ENCODE measurements at places on chromosomes 16 and 17. TPM values are rescaled to one million over a fixed set of nuclear protein-coding genes. Genes with fewer than 3 reads are reported as not detected.

The PDIA2 gene
- not detected for total RNA-seq

The AATK gene
- total RNA-seq: 13.7 TPM

The LITAFD gene
- total RNA-seq: 1.1 TPM

The OR2C1 gene
- not detected for total RNA-seq

The CACNA1H gene
- total RNA-seq: 1.5 TPM

The ZFPM1 gene
- 71.0 TPM for total RNA-seq

The CDRT15 gene
- total RNA-seq: not detected

The CDH16 gene
- total RNA-seq: not detected

GRCh38 chr16:88596483-88596882 lies 26.3 kb downstream of the ZC3H18 start:
- peaks cover 41% of the 10 kb centered on the region for H3K36me3 ChIP-seq
- no peaks in the 10 kb centered on the region for H3K27me3 ChIP-seq
- H3K4me3 ChIP-seq: no peak overlapping the region
- H3K27ac ChIP-seq: no peak overlapping the region
- H3K4me1 ChIP-seq: peaks cover 3% of the 10 kb centered on the region
- DNase-seq: no peak

GRCh38 chr16:46857368-46857945 lies 26.5 kb upstream of the C16orf87 start:
- no peaks in the 10 kb centered on the region for H3K36me3 ChIP-seq
- no peak for DNase-seq
- no peaks in the 10 kb centered on the region for H3K4me1 ChIP-seq
- H3K27ac ChIP-seq: no peak overlapping the region
- H3K27me3 ChIP-seq: no peaks in the 10 kb centered on the region

- H3K27me3 ChIP-seq: no peaks in the 10 kb centered on the region
- H3K36me3 ChIP-seq: peaks cover 77% of the 10 kb centered on the region
- peaks cover 13% of the 10 kb centered on the region for H3K4me1 ChIP-seq
- H3K4me3 ChIP-seq: no peak overlapping the region
- DNase-seq: no peak
Observed at GRCh38 chr17:75817571-75817970, 26.6 kb downstream of the UNC13D start.

DNA sequence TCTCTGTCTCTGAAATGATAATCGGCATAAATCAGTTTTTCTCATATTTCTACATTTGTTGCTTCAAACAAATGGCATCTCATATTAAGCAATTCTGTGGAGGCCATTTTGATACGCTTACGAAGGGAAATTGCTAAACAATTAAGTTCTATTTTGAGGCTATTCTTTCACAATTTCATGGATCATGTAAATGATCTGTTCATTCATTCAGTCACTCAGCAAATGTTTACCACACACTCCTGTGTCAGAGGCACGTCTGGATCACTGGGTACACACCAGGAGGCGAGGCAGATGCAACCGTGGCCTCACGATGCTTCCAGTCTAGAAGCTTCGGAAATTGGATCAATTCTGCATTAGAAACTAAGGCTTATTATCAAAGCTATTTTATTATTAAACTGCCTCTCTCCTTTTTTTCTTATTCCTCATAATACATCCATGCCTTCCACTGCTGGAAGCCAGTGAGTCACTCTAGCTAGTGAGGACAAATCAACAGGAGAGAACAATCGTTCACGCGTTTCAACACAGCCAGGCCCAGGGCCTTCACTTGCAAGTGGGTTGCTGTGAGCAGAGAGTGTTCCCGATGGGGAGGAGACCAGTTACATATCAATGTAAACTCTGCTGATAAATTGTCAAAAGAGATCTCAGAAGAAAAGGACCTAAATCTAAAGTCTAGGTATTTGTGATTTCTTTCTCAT lies 11.3 kb upstream of the SLC39A11 start:
- DNase-seq: no peak
- H3K4me3 ChIP-seq: no peak overlapping the region
- peaks cover 5% of the 10 kb centered on the region for H3K4me1 ChIP-seq
- H3K27ac ChIP-seq: no peak overlapping the region
- no peaks in the 10 kb centered on the region for H3K27me3 ChIP-seq
- no peaks in the 10 kb centered on the region for H3K36me3 ChIP-seq

DNA sequence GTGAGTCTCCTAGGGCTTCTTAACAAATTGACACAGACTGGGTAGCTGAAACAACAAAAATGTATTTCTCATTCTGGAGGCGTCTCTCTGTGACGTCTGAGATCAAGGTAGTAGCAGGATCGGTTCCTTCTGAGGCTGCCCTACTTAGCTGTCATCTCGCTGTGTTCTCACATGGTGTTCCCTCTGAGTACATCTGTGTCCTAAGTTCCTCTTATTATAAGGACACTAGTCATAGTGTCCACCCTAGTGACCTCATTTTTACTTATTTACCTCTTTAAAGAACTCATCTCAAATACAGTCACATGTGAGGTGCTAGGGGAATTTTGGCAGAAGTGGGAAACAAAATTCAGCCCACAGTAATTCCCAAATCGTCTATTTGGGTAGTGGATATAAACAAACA lies 529.1 kb downstream of the NPIPA7 start:
- H3K27ac ChIP-seq: no peak overlapping the region
- H3K4me1 ChIP-seq: no peaks in the 10 kb centered on the region
- H3K36me3 ChIP-seq: no peaks in the 10 kb centered on the region
- DNase-seq: no peak

DNA sequence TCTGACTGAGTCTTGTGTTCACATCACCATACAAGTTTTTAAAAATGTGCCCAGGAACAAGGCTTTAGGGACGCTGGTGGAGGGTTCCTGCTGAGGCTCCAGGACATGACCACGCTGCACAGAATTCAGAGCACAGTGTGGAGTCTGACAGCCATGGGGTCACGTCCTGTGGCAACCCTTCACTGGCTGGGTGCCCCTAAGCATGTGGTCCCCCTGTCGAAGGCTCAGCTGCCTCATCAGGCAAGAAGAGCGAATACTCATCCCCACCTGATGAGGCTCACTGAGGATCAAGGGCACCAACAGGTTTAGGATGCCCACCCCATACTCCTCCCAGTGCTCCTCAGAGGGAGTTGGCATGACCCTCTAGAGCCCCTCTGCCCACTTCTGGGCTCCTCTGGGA lies 5.9 kb downstream of the PNMT start:
- H3K36me3 ChIP-seq: no peaks in the 10 kb centered on the region
- peaks cover 50% of the 10 kb centered on the region for H3K4me1 ChIP-seq
- no peak for DNase-seq
- H3K27me3 ChIP-seq: peaks cover 3% of the 10 kb centered on the region

GRCh38 chr17:8629371-8630226 lies 926 bp downstream of the MYH10 start:
- no peak for DNase-seq
- H3K36me3 ChIP-seq: no peaks in the 10 kb centered on the region
- peaks cover 36% of the 10 kb centered on the region for H3K27me3 ChIP-seq

DNA sequence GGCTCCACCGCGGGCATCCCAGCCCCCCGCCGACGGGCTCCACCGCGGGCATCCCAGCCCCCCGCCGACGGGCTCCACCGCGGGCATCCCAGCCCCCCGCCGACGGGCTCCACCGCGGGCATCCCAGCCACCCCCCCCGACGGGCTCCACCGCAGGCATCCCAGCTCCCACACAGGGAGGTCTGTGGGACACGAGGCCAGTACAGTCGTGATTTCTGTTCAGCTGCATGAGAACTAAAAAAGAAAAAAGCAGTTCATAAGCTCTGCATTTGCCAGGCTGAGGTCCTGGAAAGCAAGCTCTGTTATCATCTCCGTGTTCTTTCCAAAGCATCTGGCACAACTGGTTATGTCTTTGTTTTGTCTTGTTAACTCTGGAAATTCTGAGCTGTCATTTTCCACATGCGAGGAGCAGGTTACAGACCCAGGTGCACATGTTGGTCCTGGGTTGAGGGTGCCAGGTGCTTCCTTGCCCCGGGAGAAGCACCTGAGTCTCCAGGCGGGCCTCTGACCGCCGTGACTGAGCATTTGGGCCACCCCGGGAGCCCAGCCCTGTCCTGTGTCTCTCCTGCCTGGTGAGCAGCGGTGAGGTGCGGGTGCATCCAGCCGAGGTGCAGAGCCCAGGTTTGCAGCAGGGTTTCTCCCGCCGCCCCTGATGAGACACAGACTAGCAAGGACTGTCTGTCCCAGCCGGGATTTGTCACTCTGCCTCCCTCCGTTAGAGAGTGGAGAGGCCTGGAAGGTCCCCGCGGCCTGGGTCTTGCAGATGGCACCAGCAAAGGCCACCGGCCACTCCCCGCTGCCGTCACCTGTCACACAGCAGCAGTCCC lies 9.9 kb upstream of the WFIKKN1 start:
- no peak overlapping the region for H3K4me3 ChIP-seq
- H3K27me3 ChIP-seq: no peaks in the 10 kb centered on the region
- H3K27ac ChIP-seq: no peak overlapping the region
- no peaks in the 10 kb centered on the region for H3K4me1 ChIP-seq

- no peak overlapping the region for H3K27ac ChIP-seq
- H3K4me1 ChIP-seq: peaks cover 27% of the 10 kb centered on the region
- no peak overlapping the region for H3K4me3 ChIP-seq
- H3K27me3 ChIP-seq: no peaks in the 10 kb centered on the region
Observed at GRCh38 chr17:77210946-77211541, 70.3 kb downstream of the SEC14L1 start.

GRCh38 chr17:36127199-36127893 lies 23.7 kb downstream of the CCL4 start:
- no peak overlapping the region for H3K27ac ChIP-seq
- H3K36me3 ChIP-seq: no peaks in the 10 kb centered on the region
- no peak for DNase-seq
- H3K4me3 ChIP-seq: no peak overlapping the region
- H3K27me3 ChIP-seq: no peaks in the 10 kb centered on the region

GRCh38 chr16:31460582-31461002 lies 1.3 kb downstream of the ARMC5 start:
- H3K27ac ChIP-seq: no peak overlapping the region
- peaks cover 45% of the 10 kb centered on the region for H3K4me1 ChIP-seq
- H3K4me3 ChIP-seq: no peak overlapping the region
- DNase-seq: peak; percentile 73

DNA sequence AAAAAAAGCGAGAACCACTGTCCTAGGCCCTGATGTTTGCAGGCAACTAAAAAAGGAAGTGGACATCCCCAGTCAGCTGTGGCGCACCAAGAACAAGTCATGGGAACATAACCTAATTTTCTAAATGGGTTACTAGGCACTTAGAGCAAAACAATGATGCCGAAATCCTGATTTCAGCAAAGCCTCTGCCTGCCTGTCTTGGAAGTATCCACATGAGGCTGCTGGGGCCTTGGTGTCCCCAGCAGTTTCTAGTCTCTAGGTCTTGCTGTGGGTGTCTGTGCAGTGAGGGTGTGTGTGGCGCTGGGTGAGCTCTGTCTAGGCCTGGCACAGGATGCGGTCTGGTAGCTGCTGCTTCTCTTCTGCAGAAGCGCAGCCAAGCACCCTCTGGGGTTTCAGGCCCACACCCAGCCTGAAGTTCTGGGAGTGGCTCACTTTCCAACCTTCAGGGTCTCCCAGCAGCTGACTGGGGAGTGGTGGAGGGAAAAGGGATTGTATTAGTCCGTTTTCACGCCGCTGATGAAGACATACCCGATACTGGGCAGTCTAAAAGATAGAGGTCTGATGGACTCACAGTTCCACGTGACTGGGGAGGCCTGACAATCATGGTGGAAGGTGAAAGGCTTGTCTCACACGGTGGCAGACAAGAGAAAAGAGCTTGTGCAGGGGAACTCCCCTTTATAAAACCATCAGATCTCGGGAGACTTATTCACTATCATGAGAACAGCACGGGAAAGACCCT lies 21.1 kb downstream of the STH start:
- peak; percentile 86 for DNase-seq
- peaks cover 2% of the 10 kb centered on the region for H3K36me3 ChIP-seq

DNA sequence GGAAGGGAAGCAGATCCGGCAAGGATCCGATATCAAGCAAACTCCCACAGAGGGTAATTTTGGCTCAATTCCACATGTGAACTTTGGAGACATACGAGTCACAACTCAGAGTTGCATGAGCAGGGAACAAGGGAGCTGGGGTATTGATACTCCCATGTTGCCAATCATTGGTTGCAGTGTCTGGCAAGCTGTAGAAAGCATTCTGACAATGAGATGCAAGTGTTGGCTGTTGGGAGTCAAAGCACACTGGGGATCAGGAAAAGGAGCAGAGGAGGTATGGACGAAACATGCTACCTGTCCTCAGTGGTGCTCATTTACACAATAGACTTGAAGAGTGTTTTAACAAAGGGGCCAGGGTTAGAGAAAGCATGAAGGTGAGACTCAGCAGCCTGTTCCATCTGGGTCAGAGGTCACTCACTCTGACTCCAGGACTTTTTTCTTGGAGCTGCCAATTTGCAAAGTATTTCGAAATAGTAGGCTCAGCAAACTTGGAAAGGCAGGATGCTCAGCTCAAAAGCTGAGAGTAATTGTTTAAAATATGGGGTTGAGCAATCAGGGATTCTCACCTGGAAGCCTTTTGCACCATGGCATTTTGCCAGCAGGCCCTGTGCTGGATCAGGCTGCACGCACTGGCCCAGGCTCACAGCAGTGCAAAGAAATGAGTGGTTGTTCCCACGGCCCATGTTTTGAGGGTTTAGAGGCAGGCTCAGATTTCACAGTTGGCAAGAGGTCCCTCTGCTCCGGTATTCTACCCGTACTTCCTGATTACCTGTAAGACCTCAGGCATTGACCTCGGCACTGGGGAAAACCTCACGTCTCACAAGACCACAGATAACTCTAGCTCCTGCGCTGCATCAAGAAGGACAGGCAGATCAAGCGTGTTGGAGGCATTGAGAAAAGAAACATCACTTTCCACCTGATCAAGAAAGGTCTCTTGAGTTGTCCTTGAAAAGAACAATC lies 17.6 kb upstream of the NKD1 start:
- no peaks in the 10 kb centered on the region for H3K4me1 ChIP-seq
- no peak overlapping the region for H3K27ac ChIP-seq
- H3K4me3 ChIP-seq: no peak overlapping the region
- H3K36me3 ChIP-seq: no peaks in the 10 kb centered on the region

GRCh38 chr17:14813649-14814370 lies 451.3 kb downstream of the PMP22 start:
- no peaks in the 10 kb centered on the region for H3K36me3 ChIP-seq
- no peaks in the 10 kb centered on the region for H3K27me3 ChIP-seq
- no peak overlapping the region for H3K27ac ChIP-seq
- no peaks in the 10 kb centered on the region for H3K4me1 ChIP-seq
- DNase-seq: peak; percentile 41

DNA sequence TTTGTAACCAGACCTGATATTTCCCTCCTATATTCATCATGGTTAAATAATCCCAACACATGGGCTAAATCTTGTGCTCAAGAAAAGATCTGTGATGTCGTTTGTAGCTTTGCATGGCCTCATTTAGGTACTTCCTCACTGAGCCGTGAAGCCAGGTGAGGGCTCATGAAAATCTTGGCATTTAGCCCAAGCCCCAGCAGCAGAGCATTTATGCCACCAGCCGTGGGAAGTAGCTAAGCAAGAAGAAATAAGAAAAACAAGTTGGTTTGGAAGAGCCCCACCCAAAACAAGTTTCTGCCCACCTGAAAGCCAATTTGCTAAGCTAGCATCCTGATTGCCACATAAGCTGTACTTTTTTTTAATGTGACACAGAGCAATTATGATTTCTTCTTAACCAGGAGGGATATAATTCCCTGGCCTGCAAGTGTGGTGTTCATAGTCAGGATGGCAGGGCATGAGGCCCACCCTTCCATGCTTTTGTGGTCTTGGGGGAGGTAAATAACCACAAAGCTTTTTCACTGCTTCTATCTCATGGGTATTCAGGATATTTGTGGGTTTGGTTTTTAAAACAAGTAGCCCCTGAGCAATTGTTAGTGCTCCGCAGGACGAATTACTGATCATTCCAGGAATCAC lies 10.5 kb downstream of the TMIGD1 start:
- DNase-seq: no peak
- H3K4me3 ChIP-seq: no peak overlapping the region
- H3K27ac ChIP-seq: peak overlapping the region; percentile 20
- H3K36me3 ChIP-seq: no peaks in the 10 kb centered on the region
- peaks cover 10% of the 10 kb centered on the region for H3K4me1 ChIP-seq
- no peaks in the 10 kb centered on the region for H3K27me3 ChIP-seq
